ENCODE measurements at places on chromosomes 4 and X.

- no peak for DNase-seq
These were observed 102.0 kb downstream of the RTL5 start for GRCh38 chrX:72029483-72030411.

DNA sequence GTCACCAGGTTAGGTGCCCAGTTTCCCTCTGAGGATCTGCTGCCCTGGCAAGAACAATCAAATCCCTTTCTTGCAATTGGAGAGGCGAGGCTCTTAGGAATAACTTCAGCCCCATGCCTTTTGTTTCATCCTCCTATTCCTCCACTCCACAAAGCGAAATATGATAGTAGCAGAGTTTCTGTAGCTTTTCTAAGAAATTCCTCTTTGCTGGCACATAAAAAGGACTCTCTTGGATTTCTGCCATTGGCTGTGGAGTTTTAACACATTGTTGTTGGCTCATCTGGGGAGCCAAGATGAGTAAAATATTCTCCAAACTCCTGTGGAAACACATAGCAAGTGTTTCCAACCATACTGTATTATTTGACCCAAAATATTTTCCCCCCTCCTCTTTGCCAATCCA, 11.0 kb upstream of the ADGRG2 start:
- DNase-seq = no peak

DNA sequence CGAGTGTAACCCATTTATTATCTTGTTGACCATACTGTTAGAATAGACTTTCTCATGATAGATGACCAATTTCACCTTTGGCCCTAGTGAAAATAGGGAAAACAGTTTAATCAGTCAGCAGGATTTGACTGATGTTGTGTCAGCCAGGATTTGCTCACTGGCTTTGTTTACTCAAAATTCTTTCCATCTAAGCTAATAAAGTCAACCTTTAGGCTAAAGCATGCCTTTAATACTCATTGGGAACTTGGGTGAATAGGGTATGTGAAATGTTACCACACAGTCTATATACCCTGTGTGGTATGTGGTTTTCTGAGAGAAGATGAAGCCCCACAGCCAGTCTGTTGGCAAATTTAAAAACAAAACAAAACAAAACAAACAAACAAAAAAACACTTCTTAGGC, 18.7 kb upstream of the SPANXB1 start:
- no peak for DNase-seq

- DNase-seq = no peak
These were observed 454.0 kb upstream of the KLHL4 start for GRCh38 chrX:87063642-87064041.

DNA sequence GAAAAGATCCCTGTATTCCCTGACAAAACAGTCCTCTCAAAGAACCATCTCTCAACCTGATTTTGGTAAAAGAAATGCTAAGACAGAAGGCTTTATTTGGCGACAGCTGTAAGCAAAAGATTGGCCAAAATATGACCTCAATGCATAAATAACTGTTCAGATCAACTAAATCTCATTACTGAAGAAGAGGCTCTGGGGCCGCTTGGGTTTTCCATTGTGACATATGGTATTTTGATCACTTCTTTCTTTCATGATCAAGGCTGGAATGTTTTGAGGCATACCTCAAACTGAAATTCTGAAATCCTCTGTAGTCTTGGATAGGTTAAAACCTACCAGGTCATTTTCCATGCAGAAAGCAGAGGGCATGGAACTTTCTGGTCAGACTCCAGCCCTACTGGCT, 106.3 kb downstream of the C4orf51 start:
- DNase-seq = no peak

DNA sequence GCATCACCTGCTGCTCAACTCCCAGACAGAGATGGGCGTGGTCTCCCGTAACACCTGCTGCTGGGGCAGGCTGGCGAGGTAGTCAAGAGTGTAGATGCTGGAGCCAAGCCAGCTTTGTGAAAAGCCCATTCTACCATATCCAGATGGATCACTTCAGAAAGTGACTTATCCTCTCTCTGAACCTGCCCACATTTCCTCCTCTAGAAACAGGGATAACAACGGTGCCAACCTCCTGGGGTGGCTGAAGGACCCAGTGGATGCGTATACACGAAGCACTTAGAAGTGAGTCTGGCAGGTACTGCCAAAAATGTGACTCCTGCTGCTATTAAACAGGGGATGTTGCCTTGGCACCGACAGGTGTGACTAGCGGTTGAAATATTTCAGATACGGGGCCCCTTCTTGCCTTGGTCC, 95.8 kb downstream of the SORBS2 start:
- DNase-seq = no peak

- DNase-seq = no peak
These were observed 49.8 kb upstream of the CAMK2D start for GRCh38 chr4:113811359-113811758.

DNA sequence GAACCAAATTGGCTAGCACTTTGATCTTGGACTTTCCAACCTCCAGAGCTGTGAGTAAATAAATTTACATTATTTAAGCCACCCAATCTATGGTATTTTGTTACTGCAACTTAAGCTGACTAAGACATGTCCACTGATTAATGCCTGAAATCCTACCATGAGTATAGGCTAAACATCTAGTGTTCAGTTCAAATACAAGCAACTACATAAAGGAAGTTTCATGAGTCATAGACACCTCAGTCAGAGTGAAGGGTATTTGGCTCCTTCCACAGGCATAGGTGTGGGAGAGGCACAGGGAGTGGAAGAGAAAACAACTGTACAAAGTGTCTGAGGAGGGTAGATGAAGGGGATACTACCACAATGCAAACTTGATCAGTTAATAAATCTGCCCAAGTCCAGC, 35.5 kb upstream of the PCDH19 start:
- no peak for DNase-seq

DNA sequence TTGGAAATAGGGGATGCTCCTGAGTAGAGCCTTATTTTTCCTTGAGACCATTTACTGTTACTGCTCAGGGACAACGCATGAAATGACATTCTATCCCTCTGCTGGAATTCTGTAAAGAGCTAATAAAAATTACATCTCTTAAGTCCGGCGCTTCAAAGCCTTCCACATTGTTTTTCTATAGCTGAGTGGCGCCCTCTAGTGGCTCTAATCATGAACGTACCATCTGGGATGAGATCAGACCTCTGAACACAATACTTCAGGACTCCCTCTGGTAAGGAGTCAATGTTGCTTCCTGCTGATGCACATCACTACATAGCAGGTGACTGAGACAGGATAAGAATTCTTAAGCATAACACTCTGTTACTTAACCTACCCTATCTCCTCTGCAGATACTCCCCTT, 6.0 kb downstream of the HMGN5 start:
- DNase-seq = peak; percentile 57

- DNase-seq = no peak
These were observed 172.7 kb downstream of the GPM6A start for GRCh38 chr4:175639346-175639745.

DNA sequence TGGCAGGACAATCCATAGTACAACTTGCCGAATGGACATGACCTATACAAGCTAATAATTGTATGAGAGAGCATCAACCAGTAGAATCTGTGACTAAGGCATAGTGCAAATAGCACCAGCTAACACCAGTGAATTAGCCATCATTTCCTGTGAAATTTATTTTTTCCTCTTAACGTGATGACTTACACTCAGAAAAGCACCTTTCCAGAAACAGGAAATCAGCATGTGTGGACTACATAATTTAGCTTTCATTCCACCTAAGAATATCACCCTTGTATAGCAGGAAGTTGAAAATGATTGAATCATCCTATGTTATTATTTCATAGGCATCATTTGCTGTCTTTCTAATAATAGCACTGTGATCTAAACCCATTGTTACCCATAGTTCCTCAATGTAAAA, 1393.4 kb upstream of the PCDH7 start:
- DNase-seq = no peak

- DNase-seq = no peak
These were observed 90.4 kb downstream of the ZC4H2 start for GRCh38 chrX:64885850-64886249.

- no peak for DNase-seq
These were observed 193.2 kb downstream of the SHROOM3 start for GRCh38 chr4:76628251-76628650.

DNA sequence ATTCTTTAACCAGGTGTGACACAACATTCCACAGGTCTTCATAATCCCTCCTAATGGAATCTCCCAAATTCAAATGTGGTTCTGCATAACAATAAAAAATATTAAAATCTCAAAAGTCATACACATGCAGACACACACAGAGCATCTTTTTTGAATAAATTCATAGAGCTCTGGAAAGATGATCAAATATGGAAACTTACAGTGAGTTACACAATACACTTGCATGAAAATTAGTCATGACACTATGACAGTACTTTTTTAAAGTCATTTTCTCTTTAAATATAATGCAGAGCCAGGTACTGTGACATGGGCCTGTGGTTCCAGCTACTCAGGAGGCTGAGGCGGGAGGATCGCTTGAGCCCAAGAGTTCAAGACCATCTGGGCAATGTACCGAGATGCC, 38.9 kb downstream of the DDX60L start:
- DNase-seq = no peak

GRCh38 chrX:136380010-136380769, 79.4 kb downstream of the ADGRG4 start:
- no peak for DNase-seq

DNA sequence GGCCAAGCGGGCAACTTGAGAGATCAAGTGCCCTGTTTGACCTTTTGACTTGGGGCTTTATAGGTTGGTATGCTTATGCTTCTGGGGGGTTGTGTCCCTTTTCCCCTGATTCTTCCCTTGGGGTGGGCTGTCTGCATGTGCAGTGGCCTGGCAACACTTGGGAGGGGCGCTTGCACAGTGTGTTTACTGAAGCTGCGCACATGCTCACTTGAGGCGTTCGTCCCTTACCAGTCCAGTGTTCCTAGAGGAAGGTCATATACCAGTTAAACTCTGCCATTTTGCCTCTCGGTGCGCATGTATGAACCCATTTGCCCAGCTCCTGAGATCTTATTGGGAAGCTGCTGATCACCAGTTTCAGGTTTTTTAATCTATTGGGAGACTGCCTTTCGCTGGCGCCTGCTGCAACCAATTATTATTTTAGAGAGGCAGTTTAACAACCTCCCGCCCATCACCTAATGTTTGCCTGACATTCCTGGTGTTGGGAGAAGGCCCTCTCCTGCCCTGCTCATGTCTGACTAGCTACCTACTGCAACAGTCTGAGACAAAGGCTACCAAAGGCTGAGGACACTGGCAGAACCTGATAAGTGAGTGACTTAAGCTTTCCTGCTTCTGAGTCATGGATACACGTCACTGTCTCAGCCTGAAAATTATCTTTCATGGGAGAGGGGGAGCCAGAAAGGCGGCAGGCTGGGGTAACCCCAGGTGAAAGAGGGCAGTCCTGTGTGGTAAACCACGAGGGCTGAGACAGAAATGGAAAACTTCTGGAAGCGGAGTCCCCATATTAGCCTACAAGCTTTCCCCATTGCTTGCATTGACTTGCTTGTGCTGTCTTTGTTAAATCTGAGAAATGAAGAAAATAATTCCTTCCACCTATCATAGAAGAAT, 97.6 kb downstream of the CPE start:
- DNase-seq = no peak

All from activated CD4-positive, CD25-positive, alpha-beta regulatory T cell treated with anti-CD3 and anti-CD28 coated beads, Interleukin-2, amount 50 U/mL, for 72 hours (primary cell).